Activated CD4-positive, alpha-beta T cell treated with anti-CD3 and anti-CD28 coated beads, Interleukin-2, amount 10 ng/mL, durations not matched to agents 7 days and 5 days (primary cell): ENCODE measurements at places on chromosomes 7 and 10. TPM values are rescaled to one million over a fixed set of nuclear protein-coding genes. Genes with fewer than 3 reads are reported as not detected.
A peak's percentile ranks its signal among the peaks of the same experiment; 100 is the strongest.

- no peak for DNase-seq
Observed at GRCh38 chr7:79334841-79335240, 118.6 kb downstream of the MAGI2 start.

GRCh38 chr7:115066050-115066449 is 144.2 kb downstream of the MDFIC start:
- DNase-seq = no peak

DNA sequence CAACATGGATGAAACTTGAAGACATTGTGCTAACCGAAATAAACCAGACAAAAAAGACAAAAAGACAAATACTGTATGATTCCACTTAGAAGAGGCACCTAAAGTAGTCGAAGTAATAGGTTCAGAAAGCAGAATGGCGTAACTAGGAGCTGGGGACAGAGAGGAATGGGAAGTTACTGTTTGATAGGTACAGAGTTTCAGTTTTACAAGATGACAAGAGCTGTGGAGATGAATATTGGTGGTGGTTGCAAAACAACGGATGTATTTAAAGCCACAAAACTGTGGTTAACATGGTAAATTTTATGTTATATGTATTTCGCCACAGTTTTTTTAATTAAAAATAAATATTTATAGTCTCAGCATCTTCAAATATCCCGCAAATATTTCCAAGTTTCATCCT is 64.1 kb upstream of the DIP2C start:
- no peak for DNase-seq

DNA sequence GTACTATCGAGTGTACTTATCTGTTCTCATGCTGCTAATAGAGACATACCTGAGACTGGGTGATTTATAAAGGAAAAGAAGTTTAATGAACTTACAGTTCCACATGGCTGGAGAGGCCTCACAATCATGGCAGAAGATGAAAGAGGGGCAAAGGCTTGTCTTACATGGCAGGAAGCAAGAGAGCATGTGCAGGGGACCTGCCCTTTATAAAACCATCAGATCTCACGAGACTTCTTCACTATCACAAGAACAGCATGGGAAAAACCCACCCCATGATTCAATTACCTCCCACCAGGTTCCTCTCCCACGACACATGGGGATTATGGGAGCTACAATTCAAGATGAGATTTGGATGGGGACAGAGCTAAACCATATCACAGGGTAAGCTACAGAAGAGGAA is 4.5 kb downstream of the NDUFA5 start:
- DNase-seq = no peak

DNA sequence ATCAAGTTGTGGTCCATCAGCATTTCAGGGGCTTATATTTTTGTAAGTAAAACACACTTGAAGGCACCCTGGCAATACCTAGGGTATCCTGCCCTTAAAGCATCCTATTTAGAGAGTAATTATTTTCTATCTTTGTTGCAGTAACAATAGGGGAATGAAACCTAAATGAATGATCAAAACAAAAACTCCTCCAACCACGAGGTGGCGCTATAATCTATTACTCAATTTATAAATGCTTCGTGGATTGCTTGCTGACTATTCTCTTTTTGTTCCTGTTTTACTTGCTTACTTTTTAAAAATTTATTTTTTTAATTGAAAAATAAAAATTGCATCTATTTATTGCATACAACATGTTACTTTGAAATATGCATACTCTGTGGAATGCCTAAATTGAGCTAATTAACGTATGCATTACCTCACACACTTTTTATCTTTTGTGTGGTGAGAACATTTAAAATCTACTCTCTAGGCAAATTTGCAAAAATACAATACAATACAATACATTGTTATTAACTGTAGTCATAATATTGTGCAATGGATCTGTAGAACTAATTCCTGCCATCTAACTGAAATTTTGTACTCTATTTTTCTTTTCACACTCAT is 147.7 kb upstream of the BMPER start:
- DNase-seq = peak; percentile 33

GRCh38 chr7:138258197-138258559 is 181.9 kb downstream of the AKR1D1 start:
- no peak for DNase-seq

- no peak for DNase-seq
Observed at GRCh38 chr10:131445623-131446022, 134.1 kb upstream of the TCERG1L start.

DNA sequence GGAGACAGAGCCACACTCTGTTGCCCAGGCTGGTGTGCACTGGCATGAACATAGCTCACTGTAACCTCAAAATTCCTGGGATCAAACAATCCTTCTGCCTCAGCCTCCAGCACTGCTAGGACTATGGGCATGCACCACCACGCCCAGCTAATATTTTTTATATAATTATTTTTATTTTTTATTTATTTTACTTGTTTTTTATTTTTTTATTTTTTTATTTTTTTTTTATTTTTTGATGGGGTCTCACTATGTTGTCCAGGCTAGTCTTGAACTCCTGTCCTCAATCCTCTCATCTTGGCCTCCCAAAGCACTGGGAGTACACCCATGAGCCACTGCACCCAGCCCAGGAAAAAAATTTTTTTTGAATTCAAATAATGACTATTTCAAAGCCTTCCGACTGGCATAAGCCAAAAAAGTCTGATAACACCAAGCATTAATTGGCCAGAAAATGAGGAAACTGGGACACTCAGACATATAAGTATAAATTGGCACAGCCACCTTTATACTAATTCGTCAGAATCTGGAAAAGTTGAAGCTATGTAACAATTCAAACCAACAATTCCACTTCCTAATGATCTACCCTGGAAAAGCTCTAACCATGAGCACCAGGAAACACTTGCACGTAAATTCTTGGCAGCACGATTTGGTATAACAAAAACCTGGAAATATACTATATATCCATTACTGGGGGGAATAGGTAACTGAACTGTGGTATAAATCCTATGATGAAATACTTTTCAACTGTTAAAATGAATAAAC is 6.3 kb downstream of the ZC3HAV1 start:
- no peak for DNase-seq

Gene SPDYE11
- total RNA-seq = not detected

Gene ARHGEF35
- 4.2 TPM for total RNA-seq

Gene IL6
- total RNA-seq = 0.67 TPM

Gene TET1
- 3.7 TPM for total RNA-seq

Gene SRRM3
- total RNA-seq = not detected

Gene CDH23
- total RNA-seq = 4.0 TPM
